ENCODE measurements at places on chromosomes 11 and 22.

DNA sequence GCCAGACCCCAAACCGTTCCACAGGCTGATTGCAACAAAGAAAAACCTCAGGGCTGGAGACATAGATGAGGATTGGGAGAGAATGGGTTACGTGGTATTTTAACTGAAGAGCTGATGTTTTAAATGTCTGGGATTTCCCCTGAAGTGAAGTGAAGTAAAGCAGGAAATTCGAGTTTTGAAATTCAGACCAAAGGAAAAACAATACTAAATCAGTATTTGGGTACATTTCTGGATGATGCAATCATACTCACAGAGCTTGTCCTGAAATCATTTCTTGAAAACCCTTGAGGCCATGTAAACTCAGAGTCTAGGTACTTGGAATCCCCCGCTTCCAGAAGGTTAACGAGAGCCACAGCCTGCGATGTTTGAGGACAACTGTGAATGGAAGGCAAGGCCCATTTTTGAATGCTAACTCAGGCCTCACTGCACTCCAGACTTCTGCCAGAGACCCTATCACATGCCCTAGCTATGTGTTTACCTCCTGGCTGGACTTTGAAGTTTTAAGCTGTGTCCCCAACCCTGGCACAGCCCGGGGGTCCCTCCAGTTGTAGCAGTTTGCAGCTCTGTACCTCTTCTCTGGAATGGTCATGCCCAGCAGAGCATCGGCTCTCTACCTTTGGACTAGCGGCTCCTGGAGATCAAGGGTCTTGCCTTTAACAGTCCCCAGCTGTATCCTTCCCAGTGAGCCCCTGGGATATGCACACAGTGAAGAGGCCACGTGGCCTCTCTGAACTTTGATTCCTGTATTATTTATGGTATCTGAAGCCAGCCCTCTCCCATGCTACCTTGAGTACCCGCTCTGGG lies 5.4 kb upstream of the FTH1 start:
- DNase-seq, result no peak

DNA sequence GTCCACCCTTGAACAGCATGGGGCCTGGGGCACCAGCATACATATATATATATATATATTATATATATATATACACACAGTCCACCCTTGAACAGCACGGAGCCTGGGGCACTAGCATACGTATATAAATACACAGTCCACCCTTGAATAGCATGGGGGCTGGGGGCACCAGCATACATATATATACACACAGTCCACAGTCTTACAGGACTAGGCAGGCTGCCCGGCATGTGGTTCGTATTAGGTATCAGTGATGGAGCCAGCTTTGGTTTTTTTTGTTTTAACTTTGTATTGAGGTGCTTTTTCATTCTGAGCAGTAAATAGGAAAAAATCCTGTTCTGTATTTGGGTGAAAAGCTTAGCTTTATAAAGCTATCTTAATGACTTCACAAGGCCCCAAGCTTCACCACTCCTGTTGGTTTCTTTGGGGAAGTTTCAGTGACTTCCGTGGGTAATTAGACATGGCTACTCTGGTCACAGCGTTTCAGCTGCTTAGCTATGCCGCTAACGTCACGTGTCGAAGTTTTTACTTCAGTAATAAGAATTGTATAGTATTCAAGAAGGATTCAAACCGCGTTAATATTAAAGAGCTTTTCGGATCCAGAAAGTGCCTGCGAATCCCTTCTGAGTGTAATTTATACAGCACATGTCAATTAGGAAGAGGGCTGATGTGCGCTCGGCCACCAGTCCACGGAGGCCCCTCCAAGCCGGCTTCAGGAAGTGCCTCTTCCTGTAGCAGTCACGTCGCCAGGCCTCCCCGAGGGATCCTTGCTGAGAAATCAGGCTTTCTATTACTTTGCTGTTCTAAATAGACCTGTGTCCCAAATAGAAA lies 179.7 kb downstream of the TBC1D22A start:
- DNase-seq, result no peak

DNA sequence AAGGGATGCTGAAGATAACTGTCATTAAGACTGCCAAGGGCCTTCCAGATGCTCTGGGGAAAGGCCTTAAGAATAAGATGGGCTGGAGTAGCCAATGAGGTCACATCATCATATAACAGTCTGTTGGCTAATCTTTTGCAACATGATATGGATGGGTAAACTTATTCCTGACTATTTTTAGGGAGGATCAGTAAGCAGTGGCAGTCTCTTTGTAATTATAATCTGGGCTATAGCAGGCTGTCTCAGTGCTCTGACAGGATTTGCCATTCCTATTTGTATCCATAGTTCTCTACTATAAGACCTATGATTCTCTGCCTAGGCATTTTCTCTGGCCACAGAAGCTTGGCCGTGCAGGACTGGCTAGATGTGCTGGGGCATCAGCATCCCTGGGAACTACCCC lies 16.1 kb upstream of the CALCB start:
- DNase-seq, result no peak

DNA sequence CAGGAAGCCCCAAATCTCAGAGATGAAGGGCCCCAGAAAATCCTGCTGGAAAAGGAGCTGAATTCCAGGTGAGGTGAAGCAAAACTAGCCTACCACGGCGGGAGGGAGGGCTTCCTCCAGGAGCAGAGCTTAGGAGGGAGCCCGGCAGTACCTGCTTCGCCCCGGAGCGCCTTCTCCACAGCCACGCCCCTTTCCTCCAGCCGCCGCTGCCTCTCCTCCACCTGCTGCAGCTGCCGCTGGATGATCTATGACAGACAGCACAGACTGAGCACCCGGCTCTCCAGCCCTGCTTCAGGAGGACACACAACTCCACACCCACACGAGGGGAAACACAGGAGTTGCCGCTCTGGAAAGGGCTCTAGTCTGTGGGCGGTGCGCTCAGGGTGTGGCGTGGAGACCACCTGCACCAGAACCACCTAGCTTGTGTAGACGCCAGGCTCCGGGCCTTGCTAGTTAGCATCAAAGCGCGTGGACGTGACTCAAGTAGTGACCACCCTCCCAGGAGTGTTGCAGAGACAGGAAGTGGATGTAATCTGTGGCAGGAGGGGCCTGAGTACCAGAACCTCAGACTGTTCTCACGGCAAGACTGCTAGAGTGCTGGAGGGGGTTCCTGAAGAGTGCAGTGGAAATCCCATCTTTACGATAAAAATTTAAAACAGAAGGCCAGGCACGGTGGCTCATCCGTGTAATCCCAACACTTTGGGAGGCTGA lies 34.6 kb upstream of the BID start:
- DNase-seq, result no peak

DNA sequence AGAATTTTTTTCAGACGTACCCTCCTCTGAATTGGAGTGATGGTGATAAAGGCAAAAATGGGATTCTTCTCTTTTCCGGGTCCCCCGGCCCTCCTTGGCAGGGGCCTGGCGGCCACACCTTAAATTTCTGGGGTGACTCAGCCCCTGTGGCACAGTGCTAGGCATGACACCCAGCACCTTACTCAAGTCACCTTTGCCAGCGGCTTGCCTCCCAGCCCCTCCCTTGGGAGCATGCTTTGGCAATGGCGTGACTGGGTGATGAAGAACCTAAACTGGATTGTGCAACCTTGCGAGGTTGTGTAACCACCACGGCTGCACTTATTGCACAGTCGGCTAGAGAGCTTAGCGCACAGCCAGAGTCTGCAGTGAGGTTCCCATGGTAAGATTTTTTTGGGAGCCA lies 16.2 kb upstream of the LDLRAD3 start:
- DNase-seq, result no peak

DNA sequence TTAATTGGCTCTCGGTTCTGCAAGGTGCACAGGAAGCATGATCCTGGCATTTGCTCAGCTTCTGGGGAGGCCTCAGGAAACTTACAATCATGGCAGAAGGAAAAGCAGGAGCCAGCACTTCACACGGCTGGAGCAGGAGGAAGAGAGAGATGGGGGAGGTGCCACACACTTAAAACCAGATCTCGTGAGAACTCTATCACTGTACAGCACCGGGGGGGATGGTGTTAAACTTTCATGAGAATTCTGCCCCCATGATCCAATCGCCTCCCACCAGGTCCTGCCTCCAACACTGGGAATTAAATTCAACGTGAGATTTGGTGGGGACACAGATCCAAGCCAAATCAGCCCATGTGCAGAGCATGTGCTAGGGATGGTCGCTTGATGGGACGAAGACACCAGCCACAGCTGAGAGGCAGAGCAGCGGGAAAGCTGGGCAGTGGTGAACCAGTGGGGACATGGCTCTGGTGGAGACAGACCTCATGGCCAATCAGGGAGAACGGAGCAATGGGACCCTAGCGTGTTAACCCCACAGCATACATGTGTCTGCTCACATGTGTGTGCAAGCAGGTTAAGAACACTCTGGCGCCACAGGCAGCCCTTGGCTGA lies 6.2 kb downstream of the TANGO2 start:
- no peak for DNase-seq

- no peak for DNase-seq
These were observed 19.6 kb downstream of the DAGLA start for GRCh38 chr11:61699737-61700160.

- no peak for DNase-seq
These were observed 15.2 kb upstream of the TH start for GRCh38 chr11:2186669-2187279.

- DNase-seq, result no peak
These were observed 6.9 kb upstream of the RAD9A start for GRCh38 chr11:67384851-67385366.

DNA sequence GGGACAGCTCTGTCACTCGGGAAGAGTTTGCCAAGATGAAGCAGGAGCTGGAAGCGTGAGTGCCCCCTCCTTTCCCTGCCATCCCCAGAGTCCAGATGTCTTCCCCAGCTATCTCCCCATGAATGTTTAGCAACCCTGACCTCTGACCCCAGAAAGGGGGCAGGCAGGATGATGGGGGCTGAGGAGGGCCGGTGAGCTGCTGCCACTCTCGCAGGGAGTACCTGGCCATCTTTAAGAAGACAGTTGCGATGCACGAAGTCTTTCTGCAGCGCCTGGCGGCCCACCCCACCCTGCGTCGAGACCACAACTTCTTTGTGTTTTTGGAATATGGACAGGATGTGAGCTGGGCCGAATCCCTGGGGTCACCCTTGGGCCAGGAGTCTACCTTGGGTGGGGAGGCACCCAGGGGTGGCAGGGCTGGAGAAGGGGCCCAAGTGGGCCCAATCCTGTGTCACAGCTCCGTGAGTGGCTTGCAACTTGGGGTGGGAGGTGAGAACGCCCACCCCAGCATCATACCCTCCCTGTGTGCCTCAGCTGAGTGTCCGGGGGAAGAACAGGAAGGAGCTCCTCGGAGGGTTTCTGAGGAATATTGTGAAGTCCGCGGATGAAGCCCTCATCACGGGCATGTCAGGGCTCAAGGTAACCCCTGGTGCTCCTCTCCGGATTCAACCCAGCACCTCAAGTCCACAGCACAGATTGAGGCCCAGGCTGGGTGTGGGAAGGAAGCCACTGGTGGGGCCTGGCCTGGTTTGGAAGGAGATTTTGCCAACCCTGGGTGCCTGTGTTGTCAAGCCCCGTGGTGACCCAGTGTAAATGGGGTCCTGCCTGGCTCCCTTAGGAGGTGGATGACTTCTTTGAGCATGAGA lies 7.5 kb downstream of the CFL1 start:
- no peak for DNase-seq

- no peak for DNase-seq
These were observed 3.7 kb downstream of the HBB start for GRCh38 chr11:5223146-5223545.

- DNase-seq, result no peak
These were observed 192.6 kb downstream of the CASP12 start for GRCh38 chr11:104705490-104706190.

GRCh38 chr11:9126636-9127035 lies 35.2 kb upstream of the SCUBE2 start:
- no peak for DNase-seq

- peak; percentile 35 for DNase-seq
These were observed 36.0 kb downstream of the COMMD9 start for GRCh38 chr11:36253238-36253637.

DNA sequence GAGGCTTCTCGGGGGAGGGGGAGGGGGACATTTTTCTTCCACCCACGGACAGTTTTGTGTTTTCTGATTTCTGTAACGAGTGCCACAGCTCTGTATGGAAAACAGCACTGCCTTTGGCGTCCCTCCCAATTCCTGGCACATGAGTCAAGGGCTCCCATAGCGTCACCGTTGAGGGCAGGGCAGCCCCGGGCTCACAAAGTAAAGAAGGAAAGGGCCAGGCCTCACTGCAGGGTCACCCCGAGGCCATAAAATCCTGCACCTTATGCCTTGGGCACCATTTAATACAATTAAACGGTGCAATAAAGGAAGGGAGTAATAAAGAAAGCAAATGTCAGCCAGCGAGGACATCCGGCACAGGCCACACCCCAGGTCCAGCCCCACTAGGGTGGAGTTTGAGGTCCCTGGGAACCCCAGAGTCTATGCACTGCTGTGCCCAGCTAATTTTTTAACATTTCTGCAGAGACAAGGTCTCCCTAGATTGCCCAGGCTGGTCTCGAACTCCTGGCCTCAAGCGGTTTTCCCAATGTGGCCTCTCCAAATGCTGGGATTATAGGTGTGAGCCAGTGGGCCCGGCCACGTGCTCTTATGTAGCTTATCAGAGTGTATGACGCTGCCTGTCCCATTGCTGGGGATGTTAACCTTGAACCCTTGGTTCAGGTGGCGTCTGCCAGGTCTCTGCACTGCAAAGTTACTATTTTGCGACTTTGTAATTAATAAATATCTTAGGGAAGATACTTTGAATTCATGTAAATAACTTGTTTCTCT lies 13.6 kb upstream of the MUC2 start:
- no peak for DNase-seq

GRCh38 chr11:64750361-64751054 lies 6.6 kb upstream of the RASGRP2 start:
- DNase-seq, result no peak

- no peak for DNase-seq
These were observed 12.7 kb downstream of the SREBF2 start for GRCh38 chr22:41845380-41846267.

DNA sequence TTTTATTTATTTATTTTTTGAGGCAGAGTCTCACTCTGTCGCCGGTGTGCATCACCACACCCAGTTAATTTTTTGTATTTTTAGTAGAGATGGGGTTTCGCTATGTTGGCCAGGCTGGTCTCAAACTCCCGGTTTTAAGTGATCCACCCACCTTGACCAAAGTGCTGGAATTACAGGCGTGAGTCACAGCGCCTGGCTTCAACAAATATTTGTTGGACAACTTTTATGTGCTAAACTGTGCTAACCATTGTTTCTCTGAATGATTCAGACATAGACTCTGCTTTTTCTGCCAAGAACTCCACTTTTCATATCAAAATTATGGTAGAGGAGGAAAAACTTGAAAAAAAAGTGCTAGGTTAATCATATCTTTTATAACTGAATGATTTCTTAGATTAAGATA lies 36.3 kb downstream of the MMP7 start:
- DNase-seq, result no peak
